ENCODE measurements at places on chromosomes 1 and 21. TPM values are rescaled to one million over a fixed set of nuclear protein-coding genes. Genes with fewer than 3 reads are reported as not detected.

- DNase-seq = peak; percentile 39
Observed at GRCh38 chr1:203695116-203695515, 68.5 kb downstream of the ATP2B4 start.

GRCh38 chr1:64881281-64881680, 85.1 kb downstream of the JAK1 start:
- DNase-seq = peak; percentile 85

GRCh38 chr1:91273875-91274274, 130.8 kb downstream of the HFM1 start:
- DNase-seq = peak; percentile 10

- no peak for DNase-seq
Observed at GRCh38 chr1:114290341-114290740, 136.7 kb upstream of the SYT6 start.

- DNase-seq = no peak
Observed at GRCh38 chr1:195754303-195754702, 853.9 kb downstream of the KCNT2 start.

- peak; percentile 84 for DNase-seq
Observed at GRCh38 chr1:70353601-70354331, 756 bp downstream of the ANKRD13C start.

DNA sequence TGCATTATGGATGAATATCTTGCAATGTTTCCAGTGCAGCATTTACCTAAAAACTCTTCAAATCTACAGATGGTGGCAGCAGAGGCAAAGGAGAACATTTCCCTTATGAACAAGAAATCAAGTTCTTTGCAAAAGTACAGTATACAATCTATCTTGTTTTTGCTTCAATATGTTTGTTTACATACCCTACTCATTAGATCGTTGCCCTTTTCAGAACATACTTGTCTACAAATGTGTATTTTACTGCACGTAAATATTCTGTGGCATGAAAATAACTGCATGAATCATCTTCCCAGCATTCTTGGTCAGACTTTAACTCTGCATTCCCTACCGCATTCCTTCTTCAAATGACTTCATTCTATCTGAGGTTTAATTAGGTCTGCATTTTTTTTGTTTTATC, 212.7 kb downstream of the ZP4 start:
- DNase-seq = peak; percentile 31

- DNase-seq = peak; percentile 50
Observed at GRCh38 chr1:99661780-99662179, 15.9 kb downstream of the PALMD start.

GRCh38 chr1:17564458-17565393, 25.2 kb downstream of the ARHGEF10L start:
- DNase-seq = no peak

- no peak for DNase-seq
Observed at GRCh38 chr1:17546946-17547670, 7.6 kb downstream of the ARHGEF10L start.

GRCh38 chr1:181936768-181937581, 124.5 kb downstream of the ZNF648 start:
- peak; percentile 38 for DNase-seq

GRCh38 chr21:40386294-40386911, 460.6 kb downstream of the DSCAM start:
- peak; percentile 12 for DNase-seq

XKR8 gene
- 5.4 TPM for total RNA-seq

DNM3 gene
- 0.11 TPM for total RNA-seq

UHMK1 gene
- 60.6 TPM for total RNA-seq
